Stimulated activated CD4-positive, alpha-beta T cell treated with anti-CD3 and anti-CD28 coated beads, Interleukin-12 subunit alpha, Interleukin-12 subunit beta, amount 100 ng/mL, for 48 hours (primary cell): ENCODE measurements at places on chromosomes 7 and 10.

- no peak for DNase-seq
Observed at GRCh38 chr7:38903057-38903456, 5.9 kb downstream of the VPS41 start.

DNA sequence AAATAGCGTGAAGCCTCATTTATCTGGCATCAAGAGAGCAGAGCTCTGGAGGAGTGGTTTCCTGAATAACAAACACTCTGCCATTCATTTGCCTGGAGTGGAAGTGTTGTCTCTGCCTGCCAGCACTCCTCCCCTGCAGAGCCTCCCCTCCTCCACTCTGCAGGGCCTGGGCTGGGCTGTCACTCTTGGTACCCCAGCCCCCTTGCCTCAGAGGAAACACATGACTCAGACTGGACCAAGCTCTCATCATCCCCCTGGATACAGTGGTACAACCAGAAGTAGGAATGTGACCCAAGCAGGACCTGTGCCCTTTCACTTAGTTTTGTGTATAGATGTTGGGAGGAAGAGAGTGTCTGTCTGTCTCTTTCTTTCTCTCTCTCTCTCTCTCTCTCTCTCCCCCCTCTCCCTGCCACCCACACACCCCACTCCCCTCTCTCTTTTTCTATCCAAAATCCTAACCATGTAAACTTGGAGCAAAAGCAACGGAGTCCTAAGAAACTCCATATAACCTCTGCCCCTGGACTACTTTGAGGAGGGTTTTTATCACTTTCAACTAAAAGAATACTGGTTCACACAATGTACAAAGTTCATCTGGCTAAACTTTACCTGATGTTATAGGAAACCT, 43.9 kb downstream of the DOCK4 start:
- DNase-seq: no peak

- DNase-seq: no peak
Observed at GRCh38 chr10:100838986-100839385, 73.8 kb upstream of the SLF2 start.

DNA sequence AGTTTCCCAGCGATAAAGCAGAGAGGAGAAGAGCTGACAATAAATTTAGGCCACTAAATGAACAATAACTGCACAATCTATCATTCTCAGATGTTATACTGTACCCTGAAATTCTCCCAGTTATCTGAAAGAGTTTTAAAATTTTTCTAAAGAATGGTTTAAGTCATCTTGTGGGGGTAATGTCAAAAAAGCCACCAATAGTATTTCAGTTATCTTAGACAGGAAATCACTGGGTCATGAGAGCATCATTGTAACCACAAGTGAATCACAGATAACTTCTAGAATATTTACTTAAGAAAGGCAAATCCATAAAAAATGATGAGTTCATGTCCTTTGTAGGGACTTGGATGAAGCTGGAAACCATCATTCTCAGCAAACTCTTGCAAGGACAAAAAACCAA, 147.1 kb downstream of the DNAJB9 start:
- DNase-seq: no peak

- DNase-seq: no peak
Observed at GRCh38 chr10:79084012-79084971, 15.5 kb downstream of the ZMIZ1 start.

DNA sequence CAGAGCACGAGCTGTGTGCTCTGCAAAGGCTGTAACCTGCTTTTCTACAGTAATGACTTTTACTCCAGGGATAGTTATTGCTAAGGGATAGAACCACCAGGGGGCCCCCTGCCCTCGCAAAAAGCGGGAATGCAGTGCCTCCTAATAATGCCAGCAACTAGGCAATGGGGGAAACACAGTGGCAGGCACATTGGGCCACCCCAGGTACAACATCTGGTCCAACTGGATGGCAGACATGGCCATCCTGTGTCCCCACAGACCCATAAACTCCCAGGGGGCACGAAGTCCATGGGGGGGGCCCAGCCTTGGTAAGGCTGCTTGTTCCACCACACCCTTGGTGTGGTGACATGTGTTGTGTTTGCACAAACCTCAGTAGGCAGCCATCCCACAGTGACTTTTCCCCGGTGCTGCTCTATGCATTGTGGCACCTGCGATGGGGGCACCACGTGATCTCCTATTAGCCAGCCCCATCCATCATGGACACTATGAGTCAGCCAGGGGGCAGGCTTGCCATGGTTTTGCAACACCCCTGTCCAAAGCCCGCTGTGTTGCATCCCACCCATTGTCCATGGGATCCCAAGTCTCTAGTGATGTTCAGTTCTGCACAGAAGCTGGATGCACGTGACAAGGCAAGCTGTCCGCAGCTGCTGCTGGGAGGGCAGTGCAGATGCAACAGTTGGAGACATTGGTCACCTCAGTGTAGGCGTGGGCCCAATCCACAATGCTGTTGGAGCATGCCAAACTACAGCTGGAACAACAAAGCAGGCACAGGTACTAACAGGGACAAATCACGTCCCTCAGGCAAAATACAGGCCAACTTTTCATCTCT, 84.0 kb downstream of the ANLN start:
- DNase-seq: peak; percentile 42

- DNase-seq: no peak
Observed at GRCh38 chr7:134315679-134316538, 821 bp downstream of the SLC35B4 start.

DNA sequence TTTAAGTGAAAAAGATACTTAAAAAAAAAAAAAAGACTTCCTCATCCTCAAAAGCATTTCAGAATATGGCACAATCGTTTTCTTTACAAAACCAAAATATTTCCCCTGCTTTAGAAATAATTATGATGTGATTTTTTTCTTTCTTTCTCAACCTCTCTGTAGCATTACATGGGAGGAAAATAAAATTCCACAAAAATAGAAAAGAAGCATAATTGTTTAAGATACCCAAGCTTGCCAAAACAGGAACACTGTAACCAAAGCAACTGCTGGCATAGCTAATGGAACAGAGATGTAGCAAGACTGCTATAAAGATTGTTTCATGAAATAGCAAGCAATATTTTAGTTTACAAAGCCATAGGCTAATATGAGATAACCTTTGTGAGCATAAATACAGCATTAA, 75.6 kb upstream of the GPR22 start:
- DNase-seq: no peak
